D341Med (cell line): ENCODE measurements at places on chromosomes 4 and X.

DNA sequence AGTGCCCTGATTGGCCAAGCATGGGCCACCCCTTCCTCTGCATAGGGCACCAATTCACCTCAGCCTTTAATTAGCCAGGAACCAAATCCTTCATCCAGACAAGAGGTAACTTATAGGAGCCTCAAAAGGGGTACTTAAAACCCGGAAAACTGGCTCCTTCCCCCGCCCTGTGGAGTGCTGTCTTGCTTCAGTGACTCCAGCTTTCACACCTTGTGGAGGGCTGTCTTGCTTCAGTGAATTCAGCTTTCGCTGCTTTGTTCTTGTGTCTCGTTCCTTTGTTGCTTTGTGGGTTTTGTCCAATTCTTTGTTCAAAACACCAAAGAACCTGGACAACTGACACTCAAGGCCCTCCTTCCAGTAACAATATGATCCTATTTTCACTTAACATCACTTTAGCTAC, 82.2 kb upstream of the FRG1 start:
- DNase-seq = no peak

DNA sequence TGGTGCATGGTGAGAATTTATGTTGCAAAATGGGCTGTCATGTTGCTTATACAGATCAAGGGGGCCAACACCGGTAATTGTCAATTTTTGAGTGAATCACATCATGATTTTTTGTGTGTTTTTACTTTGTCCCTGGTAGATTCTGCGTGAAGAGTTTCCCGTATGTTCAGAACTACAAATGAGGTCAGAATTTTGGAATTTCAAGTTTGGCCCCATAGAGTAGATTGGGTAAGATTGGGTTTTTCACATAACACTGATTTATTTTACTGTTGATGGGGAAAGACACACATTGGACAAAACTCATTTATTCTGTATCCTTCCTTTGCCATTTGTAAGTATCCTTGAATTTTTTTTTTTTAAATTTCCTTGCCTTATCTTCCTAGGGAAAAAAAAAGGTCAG, 158.5 kb upstream of the MXRA5 start:
- DNase-seq = no peak

GRCh38 chrX:30887288-30887687, 1.8 kb downstream of the TAB3 start:
- no peak for DNase-seq

- DNase-seq = no peak
Observed at GRCh38 chrX:55907968-55908607, 190.5 kb downstream of the RRAGB start.

DNA sequence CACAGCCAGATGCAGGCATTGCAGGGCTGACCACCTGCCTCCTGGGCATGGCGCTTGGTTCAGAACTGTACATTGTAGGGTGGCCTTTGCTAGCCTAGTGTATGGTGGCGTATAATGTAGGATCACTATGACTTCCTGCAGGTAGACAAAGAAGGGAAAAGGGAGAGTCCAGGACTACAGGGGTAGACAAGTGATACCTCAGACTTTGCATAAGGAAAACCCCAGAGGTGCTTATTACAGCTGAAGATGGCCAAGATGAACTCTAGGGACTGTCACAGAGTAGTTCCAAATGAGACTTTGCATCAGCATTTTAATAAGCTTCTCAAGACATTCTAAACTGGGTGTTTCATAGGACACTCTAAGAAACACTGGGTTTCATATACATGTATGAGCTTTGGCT, 116.4 kb upstream of the PUDP start:
- no peak for DNase-seq

- DNase-seq = peak; percentile 42
Observed at GRCh38 chr4:163548481-163549243, 54.2 kb downstream of the TMA16 start.

DNA sequence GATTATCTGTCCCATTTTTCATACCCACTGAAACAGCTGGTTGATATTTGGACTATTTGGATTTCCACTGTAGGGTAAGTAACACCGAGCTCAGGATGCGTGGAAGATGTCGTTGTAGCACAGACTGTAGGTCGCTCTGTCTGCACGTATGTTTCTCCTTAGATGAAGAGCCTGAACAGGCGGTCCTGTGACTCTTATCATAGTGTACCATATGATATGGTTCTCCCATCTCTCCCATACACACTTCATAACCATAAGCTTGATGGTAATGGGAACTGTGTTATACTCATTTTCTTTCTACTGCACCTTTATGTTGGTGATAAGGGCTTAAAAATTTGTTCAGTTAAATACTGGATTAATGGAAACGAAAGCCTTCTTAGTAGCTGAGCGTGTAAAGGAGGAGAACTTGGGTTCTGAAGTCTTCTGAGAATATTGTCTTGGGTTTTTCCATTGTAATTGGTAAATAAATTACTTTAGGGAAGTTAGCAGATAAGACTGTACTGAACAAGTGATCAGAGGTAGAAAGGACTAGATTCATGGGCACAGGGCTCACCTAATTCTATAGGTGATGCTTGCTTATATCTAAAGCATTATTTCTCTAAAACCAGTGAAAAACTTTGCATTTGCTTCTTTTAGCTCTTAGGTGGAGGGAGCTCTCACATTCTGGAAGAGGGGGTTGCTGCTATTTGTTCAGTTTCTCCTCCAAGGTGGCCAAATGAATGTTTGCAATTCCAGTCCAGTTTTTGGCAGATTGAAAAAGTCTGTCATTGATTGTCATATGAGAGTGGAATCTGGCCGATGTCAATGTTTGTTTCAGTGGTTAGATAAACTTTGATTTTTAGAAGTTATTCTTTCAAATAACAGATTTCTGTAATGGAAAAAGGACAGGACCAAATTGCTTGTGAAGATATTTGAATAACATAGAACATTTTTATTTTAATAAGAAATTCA, 15.8 kb downstream of the SMAD1 start:
- no peak for DNase-seq

- no peak for DNase-seq
Observed at GRCh38 chr4:175562542-175562941, 249.5 kb downstream of the GPM6A start.

GRCh38 chr4:177190995-177191580, 118.6 kb upstream of the NEIL3 start:
- no peak for DNase-seq

- DNase-seq = no peak
Observed at GRCh38 chr4:83651846-83652245, 115.9 kb downstream of the GPAT3 start.

DNA sequence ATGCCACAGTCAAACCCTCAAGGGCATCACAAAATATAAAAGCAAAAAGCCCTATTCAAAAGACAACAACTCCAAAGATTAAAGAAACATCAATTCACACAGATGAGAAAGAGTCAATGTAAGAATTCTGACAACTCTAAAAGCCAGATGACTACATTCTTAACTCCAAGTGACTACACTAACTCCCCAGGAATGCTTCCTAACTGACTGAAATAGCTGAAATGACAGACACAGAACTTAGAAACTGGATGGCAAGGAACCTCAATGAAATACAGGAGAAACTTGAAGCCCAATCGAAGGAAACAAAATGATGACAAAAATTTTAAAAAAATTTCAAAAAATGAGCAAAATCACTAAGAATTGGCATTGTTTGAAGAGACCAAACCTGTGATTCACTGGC, 1047.6 kb upstream of the PCDH10 start:
- no peak for DNase-seq

GRCh38 chr4:84159762-84160161, 339.3 kb downstream of the NKX6-1 start:
- DNase-seq = peak; percentile 34

DNA sequence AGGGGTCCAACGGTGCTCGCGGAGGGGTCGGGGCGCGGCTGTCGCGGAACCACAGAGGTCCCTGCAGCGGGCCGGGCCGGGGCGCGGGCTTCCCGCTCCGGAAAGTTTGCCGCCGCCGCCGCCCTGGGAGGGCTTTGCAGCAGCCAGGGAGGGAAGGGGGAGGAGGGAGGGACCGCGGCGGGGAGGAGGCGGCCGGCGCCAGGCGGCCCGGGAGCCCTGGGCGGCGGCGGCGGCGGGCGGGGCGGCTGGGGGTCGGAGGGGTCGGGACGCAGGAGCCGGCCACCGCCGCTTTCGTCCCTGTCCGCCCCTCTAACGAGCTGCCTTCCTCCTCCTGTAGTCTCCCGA, 375 bp downstream of the FGFR3 start:
- DNase-seq = peak; percentile 83

DNA sequence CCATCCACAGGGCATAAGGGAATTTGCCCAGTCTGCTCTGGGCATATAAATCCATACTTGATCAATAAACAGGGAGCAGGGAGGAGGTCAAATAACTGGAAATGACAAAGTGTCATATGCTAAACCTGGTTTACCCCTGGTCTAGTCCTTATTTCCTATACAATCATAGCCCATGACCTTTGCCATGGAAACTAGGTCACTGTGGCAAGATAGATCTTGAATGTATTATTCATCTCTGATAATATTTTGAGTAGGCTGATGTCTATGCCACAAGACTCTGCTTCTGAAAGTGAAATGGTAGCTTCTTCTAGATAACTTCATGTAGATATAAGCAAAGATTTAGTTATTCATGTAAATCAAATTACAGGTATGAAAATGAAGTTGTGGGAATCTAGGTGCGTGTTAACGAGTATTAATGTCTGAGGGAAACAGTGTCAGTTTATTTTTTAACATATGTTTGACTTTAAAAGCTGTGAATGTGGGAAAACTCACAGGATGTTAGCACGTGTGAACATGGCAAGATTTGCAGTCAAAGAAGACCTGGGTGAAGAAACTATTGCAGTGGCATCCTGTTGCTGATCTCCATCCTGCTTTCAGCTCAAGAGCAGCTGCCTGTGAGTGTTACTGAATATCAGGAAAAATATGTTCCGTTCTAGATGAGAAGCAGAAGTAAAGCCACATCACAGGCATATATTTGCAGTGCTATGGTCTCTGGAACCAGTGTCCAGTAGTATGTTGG, 81.8 kb upstream of the NDP start:
- DNase-seq = no peak

DNA sequence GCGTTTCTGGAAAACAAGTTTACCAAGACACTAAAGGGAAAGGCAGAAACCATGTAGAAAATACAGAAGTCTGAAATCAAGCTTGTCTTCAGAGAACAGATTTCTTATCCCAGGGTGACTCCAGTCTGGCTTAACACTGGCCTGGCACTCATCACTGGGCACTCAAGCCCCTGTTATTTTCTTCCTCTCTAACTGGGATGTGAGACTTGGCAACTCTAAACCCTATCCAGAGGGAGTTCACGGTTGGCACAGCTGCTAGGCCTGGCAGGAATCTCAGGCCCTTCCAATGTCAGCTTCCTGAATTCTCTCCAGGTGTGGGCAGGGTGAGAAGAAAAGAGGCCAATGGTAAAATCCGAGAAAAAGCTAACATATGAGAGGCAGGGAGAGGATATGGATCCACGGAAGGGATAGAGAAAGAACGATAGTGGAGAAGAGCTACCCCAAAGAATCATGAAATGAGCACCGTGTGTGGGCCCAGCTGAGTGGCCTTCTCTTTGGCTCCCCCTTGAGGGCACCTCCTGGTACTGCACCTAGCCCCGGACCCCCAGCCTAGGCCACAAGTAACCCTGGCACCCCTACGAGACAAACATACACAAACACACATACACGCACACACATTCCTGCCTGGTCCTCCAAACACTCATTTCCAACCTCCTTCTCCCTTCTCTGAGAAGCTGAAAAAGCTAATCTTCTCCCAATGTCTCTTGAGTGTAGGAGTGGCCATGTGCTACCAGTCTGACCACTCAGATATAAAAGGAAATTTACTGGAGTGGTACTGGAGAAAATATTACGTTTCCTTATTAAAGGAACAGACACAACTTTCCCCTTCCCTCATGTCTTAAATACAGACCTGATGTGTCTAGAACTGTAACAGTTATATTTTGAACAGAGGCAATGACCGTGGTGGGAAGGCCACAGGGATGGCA, 16.6 kb upstream of the PTCHD1 start:
- peak; percentile 77 for DNase-seq

DNA sequence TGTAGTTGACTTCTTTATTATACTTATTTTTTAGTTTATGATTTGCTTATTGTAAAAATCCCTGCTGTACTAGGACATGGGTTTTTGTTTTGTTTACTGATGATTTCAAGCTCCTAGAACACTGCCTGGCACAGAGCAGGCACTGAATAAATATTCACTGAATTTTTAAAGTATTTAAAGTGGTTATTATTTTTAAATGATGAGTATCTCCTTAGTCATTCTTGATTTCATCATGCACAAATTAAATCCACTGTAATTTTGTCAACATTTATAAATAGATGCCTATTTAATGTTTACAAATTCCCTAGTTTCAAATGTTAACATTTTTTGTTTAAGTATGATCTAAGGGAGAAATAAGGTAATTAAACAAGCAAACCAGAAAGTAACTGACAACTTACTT, 367.9 kb upstream of the SLIT2 start:
- no peak for DNase-seq

GRCh38 chrX:13790206-13791131, 26.4 kb downstream of the GPM6B start:
- no peak for DNase-seq

DNA sequence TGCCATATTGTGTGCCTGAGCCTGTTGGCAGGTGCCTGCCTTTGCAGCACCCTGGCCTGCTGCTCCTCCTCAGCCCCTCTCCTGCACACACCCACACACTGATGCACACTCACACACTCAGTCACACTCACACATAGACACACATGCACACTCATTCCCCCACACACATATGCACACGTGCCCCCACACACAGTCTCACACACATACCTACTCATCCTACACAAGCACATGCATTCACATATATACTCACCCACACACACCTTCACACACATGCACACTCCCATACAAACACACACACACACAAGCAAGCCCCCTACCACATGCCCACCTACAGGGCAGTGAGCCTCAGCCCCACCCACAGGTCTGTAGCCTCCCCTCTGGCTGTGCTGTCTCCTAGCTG, 245.0 kb downstream of the EVC2 start:
- DNase-seq = no peak

GRCh38 chrX:45667666-45668065, 467.0 kb upstream of the DIPK2B start:
- no peak for DNase-seq

DNA sequence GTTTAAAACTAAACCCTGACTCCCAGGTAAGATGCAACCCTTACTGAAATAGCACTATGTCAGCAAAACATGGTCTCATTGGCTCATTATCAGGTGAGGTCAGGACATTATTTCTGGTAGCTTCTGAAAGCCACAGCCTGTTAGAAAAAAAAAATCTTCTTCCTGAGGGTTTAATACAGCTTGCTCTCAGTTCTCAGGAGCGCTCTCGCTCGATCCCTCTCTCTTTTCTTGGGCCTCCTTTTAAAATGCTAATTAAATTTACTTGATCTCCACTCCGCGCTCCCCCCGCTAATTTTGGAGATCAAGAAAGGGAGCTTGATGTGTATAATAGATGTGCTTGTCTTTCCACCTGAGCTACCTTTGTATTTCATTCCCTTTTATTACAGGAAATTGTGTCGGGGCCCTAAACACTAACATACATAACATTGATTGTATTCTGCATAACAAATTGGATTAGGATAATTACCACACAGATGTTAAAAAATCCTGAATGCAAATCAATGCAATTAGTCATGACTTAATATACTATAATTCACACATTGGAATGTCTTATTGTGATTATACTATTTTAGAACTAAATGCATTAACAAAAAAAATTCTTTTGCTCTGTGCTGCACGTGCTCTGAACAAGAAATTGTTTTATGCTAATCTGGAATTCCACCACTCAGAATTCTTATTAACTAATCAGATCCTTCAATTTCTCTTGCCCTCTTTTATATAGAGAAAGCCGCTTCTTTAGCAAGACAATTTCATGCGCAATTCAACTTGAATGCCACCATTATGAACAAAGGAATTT, 101.6 kb upstream of the TEX13D start:
- no peak for DNase-seq

GRCh38 chr4:18578307-18578706, 556.8 kb upstream of the LCORL start:
- DNase-seq = no peak
